AG10803 (cell line): ENCODE measurements at places on chromosomes 13 and 19.

DNA sequence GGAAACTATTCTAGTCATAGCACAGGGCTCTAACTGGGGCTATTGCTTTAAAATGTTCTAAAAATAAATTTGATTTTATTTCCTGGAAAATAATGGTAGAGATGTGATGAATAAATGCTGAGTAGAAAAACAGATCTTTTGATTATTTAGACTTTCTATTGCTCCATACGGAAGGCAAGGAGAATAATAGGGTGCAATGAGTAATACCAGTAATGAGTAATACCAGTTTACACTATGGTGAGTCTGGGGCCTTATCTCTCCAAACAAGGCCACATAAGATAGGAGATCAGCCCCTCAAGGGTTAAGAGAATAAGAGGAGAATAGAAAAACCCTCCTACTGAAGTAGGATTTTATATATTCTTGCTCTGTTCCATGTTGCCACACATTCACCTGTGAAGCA is 390.4 kb downstream of the KLF5 start:
- DNase-seq: no peak

DNA sequence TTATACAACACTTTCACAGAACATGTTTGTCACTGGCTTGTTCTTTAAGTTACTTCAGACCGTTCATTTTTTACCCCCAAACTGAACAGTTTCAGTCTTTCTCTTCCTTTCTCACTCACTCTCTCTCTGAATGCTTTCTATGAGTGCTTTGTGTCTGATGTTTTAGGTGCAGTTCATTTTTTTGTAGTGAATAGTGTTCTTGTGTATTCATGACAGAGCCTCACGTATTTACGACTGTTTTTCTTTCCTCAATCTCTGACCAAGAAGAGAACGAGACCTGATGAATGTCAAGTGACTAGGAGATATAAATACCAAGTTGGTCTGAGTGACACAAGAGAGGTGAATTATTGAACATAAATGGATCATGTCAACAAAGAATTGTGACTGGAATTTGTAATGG is 1525.0 kb upstream of the MIR17HG start:
- no peak for DNase-seq

- no peak for DNase-seq
These were observed 8.0 kb upstream of the DHRS12 start for GRCh38 chr13:51811920-51812451.

DNA sequence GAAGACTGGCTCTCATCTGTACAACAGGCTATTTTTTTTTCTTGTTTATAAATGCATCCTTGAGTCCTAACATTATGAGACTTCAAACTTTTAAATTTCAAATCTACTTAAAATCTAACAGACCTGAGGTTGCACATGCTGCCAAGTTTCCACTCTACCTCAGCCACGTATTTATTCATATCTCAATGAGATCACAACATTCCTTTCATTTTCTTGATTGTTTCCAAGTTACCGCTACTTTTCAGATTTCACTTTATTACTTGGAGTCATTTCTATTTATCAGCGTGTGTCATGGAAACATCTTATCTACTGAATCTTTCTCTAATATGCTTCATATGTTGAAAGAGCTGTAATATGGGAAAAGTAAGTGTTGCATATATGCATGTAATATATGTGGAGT is 1257.5 kb upstream of the ATXN8OS start:
- DNase-seq: no peak

- DNase-seq: no peak
These were observed 49.5 kb downstream of the COL4A1 start for GRCh38 chr13:110257408-110257807.

- DNase-seq: no peak
These were observed 9.0 kb downstream of the PPP6R1 start for GRCh38 chr19:55249841-55250240.

DNA sequence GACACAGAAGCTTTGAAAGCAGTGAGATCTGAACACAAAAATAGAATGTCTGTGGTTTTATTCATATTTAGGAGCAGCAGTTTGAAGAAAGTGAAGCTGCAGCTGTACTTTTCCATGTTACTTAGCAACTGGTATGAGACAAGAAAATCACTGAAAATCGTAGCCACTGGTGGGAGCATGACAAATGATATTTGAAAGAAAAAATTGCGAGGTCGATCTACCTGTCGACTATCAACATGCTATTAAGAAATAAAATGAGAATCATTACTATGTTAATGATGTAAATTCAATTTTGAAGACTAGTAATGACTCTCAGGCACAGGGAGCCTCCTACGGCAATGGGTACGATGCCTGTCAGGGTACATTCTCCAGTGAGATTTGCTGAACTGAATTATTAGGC is 436.4 kb downstream of the SLITRK5 start:
- no peak for DNase-seq

DNA sequence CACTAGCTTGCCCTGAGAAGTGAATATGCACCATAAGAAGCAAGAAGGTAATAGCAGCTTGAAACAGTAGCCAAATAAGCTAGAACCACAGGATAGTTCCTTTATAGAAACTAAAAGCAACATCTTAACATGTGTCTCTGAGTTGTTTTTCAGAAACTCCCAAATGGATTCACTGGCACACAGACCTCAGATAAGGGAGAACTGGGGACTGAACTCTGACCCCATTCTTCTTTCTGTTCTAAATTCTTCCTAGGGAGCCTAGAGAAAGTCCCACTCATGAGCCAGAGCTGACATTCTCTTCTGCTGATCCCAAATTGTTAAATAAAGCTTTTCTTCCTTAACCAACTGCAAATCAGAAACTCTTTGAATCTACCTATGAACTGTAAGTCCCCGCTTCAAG is 146.1 kb downstream of the PCDH9 start:
- no peak for DNase-seq

DNA sequence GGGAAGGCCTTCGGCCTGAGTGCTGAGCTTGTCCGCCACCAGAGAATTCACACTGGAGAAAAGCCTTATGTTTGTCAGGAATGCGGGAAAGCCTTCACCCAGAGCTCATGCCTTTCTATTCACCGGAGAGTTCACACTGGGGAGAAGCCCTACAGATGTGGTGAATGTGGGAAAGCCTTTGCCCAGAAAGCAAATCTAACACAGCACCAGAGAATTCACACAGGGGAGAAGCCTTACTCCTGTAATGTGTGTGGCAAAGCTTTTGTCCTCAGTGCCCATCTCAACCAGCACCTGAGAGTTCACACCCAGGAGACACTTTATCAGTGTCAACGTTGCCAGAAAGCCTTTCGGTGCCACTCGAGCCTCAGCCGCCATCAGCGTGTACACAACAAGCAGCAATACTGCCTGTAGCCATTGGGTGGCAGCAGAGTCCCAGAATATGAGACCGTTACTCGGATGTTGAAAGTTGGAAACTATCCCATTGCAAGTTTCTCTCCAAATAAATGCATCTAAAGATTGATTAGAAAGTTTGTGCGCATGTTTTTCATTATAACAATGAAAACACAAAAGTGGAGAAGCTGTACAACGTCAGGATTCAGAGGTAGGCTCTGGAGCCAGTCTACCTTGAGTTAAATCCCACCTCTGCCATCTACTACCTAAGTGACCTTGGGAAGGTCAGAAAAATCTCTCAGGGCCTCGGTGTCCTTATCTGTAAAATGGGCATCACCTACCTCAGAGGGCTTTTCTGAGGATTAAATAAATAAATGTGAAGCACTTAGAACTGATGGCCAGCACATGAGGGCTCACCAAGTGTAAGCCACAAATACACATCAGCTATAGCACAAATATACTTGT is 21.1 kb downstream of the ZNF473 start:
- DNase-seq: peak; percentile 51

DNA sequence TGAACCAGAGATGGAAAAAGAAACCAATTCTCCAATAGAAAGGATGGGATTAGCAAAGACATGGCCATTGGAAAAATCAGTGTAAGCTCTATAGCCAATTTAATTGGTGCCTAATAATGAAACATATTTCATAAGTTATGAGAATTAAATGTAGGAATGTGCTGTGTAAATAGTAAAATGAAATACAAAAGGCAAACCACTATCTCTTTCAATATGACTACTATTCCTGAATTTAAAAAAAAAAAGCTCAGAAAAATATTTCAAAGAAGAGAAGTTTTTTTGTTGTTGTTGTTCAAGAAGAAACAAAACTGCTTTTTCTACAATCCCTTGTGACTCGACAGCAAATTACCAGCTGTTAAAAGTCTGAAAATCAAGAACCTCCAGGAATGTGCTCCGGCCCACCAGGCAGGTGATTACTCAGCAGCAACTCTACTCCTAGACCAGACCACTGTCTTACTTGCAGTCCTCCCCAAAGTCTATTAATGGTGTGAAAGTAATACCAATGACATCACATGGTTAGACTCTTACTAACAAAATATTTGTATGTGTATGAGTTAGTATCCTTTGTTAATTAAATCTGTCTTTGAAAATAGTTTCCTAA is 362.4 kb downstream of the KCTD12 start:
- DNase-seq: no peak

DNA sequence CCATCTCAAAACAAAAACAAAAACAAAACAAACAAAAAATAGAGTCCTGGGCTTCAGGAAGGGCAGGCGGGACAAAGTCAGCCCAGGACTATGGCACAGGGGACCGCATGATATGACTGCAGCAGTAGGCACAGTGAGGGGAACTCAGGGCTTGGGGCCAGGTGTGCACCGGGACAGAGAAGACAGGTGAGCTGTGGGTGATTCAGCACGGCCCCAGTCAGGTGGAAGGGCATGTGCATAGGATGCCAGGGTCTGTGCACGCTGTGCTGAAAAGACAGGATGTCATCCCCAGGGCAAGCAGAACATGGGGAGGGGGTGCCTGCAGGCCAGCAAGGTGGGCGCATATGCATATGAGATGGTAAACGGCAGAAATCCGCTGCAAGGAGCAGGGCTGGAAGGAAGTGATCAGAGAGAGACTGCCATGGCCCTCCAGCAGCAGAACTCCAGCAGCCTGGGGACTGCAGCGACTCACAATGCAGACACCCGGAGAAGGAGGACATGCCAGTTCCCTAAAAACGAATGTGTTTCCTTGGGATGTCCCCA is 15.0 kb downstream of the EPS15L1 start:
- no peak for DNase-seq

GRCh38 chr19:16369664-16370576 is 45.3 kb downstream of the KLF2 start:
- DNase-seq: no peak

DNA sequence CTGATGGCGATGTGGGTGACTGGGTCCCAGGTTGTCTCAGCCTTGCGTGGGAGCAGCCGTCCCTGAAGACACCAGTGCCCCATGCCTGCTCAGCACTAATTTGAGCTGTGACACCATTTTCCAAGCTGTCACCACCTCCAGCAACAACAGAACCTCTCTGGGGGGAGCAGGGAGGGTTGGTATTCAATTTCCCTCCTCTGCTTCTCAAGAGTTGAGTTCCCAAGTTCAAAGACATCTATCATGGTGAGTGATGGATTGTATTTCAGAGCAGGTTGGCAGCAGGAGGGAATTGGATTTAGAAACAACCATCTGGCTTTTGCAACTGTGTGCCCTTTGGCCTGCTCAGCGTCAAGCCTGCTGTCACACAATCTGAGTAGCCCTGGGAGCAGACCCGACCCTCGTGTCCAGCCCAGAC is 46.9 kb upstream of the UQCRFS1 start:
- no peak for DNase-seq

- no peak for DNase-seq
These were observed 32.8 kb downstream of the ZSWIM9 start for GRCh38 chr19:48203222-48203793.

GRCh38 chr13:112725346-112726015 is 35.6 kb downstream of the ATP11A start:
- peak; percentile 6 for DNase-seq

DNA sequence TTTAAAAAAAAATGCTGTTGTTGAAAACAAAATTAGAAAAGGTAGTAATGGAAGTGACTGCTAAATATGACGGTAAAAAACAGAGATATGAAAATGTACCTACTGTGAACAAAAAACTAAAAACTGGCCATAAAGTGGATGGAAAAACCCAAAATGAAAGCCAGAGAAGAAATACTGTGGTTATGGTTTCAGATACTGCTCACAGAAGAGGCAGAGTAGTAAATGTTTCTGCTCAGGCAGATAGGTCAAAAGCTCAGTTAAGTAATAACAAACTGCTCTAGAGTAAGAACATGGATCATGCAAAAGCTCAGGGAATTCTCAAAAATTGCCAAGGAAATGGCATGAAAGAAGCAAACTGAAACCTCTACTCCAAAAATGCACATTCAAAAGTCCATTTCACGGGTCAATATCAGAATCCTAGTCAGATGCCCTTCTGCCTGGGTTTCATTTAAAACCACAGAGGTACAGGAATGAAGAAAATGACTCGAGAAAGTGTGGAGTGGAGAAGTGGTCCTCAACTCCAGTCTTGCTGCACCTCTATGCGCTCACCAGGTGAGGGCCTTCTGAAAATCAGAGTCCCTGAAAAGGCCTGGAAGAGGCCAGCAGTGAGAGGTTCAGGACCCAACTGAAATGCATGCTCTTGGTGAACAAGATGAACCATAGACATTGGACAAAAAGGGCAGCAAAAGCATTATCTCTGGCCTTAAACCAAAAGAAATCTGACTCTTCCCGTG is 315.0 kb upstream of the SPRY2 start:
- no peak for DNase-seq

DNA sequence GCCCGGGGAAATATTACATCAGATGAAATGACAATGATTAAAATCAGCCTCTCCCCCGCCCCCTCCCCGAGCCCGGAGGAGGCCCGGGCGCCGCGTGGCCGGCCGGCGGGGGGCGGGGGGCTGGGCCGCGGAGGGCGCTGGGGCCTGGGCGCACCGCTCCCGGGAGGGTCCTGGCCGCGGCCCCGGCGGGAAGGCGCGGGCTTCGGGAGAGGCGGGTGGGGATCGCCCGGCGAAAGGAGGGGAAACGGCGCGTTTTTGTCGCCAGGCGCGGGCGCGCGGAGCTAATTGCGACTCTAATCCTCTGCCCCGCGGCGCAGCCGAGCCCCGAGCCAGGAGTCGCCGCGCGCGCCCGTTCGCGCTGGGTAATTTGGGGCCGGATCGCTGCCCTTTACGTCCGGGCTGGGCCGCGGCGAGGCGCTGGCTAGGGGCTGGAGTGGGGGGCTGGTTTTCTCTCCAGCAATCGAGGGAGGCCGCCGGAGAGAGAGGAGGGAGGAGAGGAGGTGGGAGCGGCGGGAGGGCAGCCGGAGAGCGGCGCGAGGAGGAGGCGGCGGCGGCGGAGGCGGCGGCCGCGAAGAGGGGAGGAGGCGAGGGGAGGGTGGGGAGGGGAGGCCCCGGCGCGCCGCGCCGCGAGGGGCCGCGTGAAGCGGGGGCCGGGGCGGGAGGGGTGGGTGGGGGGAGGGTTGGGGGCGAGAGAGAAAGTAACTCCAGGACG is at the start of gene KCTD15:
Gene KCTD15, plus strand, starts transcription at position 707 of the 712 bp plus-strand sequence. CDS start 3,585 bp downstream, outside the sequence.
- DNase-seq: peak; percentile 49
